CD4-positive, CD25-positive, alpha-beta regulatory T cell (primary cell): ENCODE measurements at places on chromosomes 7 and 10.

DNA sequence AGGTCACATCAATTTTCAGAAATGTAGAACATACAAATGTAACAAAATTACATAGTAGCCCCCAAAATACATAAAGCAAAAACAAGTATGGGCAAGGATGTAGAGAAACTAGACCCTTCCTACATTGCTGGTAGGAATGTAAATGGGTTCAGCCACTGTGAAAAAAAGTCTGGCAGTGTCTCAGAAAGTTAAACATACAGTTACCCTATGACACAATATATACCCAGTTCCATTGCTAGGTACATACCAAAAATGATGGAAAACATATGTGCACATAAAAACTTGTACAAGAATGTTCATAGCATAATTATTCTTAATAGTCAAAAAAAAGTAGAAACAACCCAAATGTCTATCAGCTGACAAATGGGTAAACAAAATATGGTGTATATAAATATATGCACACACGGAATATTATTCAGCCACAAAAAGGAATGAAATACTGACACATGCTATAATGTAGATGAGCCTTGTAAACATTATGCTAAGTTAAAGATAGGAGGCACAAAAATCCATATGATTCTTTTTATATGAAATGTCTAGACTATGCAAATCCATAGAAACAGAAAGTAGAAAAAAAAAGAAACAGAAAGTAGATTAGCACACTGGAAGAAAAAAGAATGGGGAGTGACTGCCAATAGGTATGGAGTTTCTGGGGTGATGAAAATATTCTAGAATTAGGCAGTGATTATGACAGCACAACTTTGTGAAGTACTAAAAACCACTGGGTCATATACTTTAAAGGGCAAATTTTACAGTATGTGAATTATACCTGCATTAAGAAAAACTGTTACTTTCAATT, 13.5 kb downstream of the HERPUD2 start:
- DNase-seq: peak; percentile 34

DNA sequence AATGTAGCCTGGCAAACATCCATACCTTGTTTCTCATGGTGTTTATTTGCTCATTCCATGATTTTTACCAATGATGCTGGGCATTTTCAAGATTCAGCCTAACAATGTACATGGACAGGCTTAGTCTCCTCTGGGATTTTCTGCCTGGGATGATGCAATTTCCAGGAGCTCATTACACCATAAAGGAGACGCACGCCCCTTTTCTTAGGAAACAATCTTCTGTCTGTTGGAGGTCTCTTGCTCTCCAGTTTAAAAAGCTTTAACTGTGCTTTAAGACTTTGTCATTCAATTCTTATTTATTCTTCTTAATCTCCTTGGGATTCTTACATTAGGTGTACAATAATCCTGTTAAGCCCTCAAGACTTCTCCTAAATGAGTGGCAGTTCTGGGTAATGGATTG, 150.3 kb upstream of the NRP1 start:
- DNase-seq: no peak

DNA sequence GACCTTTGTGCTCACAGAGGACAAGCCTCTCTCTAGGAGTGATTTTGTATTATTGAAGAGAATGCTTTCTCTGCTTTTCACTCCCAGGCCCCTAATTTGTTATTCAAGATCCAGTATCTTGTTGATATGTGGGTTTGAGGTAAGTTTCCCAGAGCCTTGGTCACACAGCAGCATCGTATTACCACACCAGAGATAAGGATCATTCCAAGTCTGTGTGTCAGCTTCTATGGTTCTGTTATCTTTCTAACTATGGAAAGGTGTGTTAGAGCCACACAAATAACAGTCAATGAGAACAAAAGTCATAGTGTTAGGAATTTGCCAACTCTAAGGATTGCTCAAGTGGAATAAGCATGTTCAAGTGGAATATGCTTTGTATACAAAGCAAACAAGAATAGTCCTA, 1208.3 kb downstream of the GATA3 start:
- DNase-seq: no peak

- no peak for DNase-seq
Observed at GRCh38 chr7:43528576-43529354, 54.1 kb upstream of the STK17A start.

DNA sequence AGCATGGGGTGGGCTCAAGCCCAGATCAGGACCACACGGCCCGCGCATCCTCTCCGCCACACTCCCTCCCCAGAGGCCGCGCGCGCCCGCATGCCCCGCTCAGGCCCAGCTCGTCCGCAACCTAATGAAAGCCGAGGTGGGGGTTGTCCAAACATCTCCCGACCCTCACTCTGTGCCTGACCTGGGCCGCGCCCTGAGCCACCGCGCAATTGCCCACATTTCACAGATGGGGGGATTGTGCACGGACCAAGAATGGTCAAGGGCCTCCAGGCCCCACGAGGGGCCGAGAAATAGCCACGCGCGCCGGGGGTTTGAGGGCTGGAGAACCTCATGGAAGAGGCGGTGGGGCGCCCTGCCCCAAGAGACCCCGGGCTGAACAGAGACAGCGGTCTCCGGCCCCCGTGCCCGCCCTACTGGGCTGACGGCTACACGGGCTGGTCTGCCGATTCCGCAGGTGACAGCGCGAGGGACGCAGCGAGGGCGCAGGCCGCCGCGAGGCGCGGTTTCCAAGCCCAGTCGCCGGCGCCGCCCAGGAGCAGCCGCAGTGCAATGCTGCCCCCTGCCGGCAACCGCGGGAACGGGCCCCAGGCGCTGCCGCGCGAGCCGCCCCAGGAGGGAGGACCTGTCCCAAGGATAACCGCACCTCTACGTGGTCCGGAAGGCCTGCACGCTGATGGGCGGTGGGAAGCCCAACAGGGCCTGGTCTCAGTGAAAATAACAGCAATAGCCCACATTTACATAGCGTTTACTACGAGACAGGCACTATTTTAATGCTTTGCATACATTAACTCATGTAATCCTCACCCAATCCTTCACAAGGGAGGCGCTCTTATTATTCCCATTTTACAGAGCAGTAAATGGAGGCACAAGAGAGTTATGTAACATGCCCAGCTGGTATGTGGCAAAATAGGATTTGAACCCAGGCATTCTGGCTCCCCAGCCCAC, 10.5 kb upstream of the GRID1 start:
- peak; percentile 61 for DNase-seq

DNA sequence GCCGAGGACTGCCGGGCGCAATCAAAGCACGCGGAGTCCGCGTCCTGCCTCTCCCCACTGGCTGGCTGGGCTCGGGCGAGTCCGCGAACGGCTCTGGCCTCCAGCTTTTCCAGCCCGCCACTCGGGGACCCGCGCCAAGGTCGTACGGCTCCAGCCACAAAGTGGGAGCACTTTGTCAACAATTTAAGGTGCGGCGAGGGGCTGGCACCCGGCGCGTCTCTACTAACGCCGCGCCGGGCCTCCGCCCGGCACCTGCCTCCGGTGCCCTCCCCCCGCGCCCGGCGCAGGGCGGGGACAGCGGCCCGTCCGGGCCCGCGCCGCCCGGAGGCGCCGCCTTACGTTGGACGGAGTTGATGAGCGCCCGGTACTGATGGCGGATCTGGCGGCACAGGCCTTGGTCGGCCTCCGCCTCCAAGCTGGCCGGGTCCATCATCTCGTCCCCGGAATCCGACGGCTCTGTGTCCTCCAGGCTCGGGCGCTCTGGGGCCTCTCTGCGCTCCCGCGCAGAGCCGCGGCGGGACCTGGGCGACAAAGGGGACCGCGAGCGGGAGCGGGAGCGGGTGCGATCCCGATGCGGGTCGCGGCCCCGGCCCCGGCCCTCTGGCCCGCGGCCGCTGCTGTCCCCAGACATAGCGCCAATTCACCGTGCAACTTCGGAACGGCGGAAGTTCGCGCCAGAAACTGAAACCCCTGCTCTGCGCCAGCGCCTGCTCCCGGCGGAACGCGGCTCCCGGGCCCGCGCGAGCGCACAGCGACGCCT, at the start of gene NSMCE4A:
NSMCE4A (minus strand) TSS at position 683 of the 760 bp plus-strand sequence; CDS start at position 631, 52 bp downstream.
- DNase-seq: peak; percentile 85

DNA sequence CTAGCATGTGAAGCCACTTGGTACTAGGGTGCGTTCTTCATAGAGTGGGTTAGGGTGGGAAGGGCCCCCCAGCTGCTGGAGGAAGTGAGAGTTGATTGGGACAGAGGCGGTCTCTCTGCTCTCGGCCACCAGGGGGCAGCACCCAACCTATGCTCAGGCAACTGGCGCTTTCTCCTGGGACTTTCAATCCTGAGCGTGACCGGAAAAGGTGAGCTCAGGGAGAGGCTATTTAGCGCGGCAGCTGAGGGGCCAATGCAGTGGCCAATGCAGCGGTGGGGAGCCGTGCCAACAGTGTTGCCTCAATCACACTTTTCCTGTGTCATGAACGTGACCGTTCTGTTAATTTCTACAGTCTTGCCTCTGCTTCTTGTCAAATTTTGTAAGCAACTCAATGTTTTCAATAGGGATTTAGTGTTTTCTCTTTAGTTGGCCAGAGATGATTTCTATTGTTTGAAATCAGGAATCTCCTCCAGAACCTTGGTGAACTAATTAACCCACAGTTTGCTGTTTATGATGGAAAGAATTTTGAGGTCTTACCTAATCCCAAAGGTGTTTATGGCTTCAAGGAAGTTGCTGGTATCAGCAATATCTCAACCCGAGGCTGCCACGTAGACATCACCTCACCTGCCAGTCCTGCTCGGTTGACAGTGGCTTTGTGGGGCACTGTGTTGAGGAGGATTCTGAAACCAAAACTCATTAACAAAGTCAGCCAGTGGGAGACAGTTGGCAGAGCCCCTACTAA, 67.9 kb upstream of the PDZD8 start:
- peak; percentile 42 for DNase-seq

DNA sequence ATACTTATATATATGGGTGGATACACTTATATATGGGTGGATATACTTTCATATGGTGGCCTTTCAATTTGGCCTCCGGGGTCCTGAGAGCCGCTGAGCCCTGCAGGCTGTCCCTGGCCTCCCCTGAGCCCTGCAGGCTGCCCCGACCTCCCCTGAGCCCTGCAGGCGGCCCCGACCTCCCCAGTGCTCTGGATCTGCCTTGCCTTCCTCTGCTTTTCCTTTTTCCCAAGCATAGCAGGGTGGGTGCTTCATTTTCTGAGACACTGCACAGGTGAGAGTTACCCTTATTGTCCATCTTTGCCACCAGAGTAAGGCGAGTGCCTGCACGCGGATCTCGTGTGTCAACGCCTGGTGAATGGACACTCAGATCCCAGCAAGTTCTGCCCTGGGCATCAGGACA, 106.6 kb downstream of the VIPR2 start:
- no peak for DNase-seq

DNA sequence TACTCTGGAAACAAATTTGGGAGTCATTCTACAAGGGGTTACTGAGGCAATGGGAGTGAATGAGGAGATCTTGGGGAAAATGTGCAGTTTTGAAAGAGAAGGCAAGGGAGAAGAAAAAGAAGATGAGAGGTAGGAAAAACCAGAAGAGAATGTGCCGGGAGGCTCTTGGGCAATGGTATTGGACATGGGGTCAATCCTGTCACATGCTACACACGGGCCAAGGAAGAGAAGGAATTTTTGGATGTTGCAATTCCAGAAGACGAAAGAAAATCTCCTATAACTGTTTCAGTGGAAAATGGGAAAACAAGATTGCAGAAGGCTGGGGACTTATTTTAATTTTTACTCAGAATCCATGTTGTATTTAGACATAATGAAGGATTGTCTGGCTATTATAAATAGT, 615.0 kb downstream of the PHTF2 start:
- DNase-seq: no peak

GRCh38 chr10:3340127-3340730, 167.6 kb upstream of the PITRM1 start:
- no peak for DNase-seq

- peak; percentile 58 for DNase-seq
Observed at GRCh38 chr7:50679218-50680007, 103.3 kb downstream of the GRB10 start.

DNA sequence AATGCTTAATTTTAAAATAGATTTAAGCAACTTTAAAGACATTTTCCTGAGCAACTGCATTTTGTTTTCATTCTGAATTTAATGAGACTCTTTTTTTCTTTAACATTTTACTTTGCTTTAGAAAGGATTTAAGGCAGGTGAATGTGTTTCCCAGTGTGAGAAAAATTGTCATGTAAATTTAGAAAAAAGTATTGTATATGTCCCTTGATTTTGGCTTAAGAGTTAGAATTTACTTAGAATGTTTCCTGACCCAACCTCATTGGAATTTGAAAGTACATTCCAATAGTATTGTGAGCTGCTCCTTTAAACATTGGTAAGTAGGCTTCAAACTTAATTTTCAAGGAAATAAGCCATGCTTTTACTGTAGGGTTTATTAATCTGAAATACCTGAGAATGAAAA, 110.2 kb downstream of the PTEN start:
- DNase-seq: no peak

DNA sequence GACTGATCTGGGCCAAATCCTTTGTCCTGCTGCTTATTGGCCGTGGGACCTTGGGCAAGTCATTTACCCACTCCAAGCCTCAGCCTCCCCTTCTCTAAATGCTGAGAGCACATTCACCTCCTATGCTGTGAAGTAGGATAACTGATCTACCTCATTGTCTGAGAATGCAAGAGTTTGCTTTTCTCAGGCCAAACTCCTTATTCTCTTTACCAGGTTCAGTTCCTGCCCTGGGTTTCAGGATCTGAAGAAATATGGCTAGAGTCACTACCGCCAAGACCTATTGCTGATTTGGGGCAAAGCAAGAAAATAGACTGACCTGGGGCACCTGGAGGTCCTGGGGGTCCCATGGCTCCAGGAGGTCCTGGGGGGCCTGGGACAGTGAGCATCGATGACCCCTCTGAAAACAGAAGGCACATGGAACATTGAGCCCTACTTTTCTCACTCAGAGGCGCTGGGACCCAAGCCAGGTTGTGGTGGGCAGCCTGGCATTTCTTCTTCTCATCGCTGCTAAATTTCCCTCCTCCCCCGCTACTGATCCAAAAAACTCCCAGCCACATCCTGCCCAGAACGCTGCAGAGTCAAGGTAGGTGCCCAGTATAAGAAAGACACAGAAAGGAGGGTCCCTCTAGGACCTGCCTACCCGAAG, 42.4 kb downstream of the COL17A1 start:
- no peak for DNase-seq
